Stimulated activated CD4-positive, alpha-beta T cell treated with anti-CD3 and anti-CD28 coated beads, Interleukin-12 subunit alpha, Interleukin-12 subunit beta, amount 100 ng/mL, for 4 hours (primary cell): ENCODE measurements at places on chromosomes 3 and 15.

- DNase-seq = no peak
Measured at GRCh38 chr3:13236557-13237173, 163.4 kb upstream of the IQSEC1 start.

DNA sequence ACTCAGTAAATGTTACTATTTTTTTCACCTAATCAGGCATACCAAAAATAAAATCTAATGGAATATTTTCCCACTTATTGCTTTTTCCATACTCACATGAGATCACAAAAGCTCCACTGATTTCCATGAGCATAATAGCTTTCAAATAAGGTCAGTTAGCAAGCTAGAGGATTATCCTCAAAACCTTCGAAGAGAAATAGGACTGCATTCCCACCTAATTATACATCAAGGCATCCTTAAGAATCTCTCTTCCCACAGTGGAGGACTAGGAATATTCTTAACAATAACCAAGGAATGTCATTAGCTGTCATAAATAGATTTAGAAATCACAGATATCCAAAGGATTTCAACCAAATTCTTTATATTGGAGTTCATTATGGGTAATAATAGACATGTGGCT is 127.9 kb upstream of the STT3B start:
- no peak for DNase-seq

DNA sequence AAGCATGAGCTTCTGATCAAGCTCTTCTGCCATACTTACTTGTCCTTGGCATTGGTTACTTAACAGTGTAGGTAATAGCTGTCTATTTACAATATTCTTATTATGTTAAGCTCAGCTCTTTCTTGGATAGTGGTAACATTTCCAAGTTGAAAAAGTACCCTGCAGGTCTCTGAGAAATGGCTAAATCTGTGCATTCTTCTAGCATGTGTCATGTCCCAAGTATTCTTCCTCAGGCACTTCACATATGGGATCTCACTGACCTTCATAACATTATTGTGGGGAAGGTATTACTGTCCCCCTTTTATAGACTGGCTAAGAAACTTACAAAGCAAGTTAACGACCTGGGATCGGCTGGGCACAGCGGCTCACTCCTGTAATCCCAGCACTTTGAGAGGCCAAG is 236.1 kb downstream of the RORA start:
- DNase-seq = no peak

DNA sequence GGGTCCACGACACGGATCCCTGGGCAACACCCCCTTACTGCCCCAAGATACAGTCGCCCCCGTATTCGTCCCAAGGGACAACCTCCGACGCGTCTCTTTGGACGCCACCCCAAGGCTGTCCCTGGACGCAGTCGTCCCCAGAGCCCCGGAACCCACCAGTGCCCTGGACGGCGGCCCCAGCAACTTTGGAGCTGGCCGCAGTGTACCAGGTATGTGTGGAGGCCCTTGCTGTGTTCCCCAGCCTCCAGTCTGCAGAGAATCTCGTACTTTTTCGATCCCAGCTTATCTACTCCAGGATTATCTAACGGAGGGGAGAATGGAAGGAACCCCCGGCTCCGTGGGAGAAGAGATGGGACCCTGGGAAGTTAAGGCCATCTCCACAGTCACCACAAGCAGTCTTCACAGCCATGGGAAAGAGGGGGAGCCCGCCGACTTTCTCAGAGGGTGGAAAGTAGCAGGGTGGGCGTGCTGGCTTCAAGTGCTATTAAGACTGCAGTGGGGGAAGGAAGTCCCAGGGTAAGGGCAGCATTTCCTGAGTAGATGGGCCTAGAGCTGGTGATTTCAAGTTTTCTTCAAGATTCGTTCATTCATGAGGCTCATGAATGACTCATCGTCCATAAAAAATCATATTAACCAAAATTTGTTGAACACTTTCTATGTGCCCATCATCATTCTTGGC is 1.1 kb downstream of the MESP2 start:
- DNase-seq = no peak

GRCh38 chr3:170982733-170983132 is 43.8 kb downstream of the SLC2A2 start:
- DNase-seq = no peak

DNA sequence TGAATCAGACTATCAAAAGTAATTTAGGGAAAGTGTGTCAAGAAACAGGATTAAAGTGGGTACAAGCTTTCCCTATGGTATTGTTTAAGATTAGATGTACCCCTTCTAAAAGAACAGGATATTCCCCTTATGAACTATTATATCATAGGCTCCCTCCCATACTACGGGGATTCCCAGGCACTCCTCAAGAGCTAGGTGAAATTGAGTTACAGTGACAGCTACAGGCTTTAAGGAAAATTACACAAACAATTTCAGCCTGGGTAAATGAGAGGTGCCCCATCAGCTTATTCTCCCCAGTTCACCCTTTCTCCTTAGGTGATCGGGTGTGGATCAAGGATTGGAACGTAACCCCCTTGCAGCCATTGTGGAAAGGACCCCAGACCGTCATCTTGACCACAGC is 240.8 kb upstream of the CNTN6 start:
- no peak for DNase-seq

DNA sequence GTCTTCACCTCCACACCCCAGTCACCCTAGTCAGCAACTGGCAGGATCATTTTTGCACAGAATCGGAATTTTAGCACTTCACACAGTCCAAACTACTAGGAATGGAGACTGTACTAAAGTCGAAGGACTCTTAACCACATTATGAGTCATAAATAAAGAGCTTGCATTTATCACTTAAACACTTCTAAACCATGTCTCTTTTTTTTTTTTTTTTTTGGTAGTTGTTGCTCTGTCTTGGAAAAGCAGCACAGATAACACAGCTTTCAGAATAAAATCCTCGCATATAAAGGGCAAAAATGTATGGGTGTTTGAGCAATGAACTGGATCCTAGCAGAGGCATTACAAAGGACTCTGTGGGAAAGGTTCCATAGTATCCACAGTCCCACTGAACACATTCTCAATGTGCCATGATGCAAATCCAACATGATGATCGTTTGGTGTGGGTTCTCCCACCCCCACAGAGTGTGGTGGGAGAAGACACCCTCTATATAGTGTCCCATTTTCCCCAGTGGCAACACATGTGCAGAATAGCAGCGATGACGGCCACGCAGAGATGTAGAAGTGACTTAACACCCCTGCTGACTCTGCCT is 47.1 kb downstream of the FOXP1 start:
- no peak for DNase-seq
